Stimulated activated CD4-positive, alpha-beta T cell treated with anti-CD3 and anti-CD28 coated beads, Interleukin-4, amount 100 ng/mL, for 1 hour (primary cell): ENCODE measurements at places on chromosomes 2 and 18.

DNA sequence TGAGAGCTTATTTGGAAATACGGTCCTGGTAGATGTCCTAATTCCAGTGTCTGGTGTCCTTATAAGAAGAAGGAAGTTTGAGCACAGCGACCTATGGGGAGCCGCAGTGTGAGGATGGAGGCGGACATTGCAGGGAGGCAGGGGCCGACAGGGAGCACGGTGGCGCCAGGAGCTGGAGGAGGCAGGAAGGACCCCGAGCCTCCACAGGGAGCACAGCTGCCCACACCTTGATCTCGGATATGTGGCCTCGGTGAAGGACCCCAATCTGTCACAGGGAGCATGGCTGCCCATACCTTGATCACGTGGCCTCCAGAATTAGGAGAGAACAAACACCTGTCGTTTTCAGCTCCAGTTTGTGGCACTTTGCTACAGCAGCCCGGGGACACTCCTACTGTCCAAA lies 461.6 kb upstream of the SALL3 start:
- DNase-seq: no peak

DNA sequence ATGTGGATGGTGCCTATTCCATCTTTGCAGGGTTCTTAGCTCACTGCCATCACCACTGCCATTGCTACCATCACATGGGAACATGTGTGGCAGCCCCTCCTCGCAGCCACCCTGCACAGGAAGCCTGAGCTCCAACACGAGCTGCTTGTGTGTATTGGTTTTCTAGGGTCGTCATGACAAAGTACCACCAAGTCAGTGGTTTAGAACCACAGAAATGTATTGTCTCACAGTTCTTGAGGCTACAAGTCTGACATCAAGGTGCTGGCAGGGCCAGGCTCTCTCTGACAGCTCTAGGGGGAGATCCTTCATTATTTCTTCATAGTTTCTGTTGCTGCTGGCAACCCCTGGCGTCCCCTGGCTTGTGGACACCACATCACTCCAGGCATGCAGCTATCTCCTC lies 10.3 kb upstream of the IL1R2 start:
- DNase-seq: no peak

- no peak for DNase-seq
Measured at GRCh38 chr2:196183528-196184231, 12.3 kb upstream of the STK17B start.

DNA sequence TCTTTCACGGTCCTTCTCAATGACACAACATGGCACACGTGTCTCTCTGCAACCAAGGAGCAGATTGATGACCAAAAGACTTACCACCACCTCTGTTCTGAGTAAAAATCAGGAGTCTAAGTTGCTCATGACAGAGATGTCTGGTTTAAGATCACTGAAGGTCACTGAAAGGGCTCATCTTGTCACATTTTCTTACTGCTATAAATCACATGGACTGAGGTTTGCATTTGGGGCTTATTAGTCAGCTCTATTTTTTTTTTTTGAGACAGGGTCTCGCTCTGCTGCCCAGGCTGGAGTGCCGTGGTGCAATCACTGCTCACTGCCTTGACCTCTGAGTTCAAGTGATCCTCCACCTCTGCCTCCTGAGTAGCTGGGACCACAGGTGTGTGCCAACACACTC lies 19.4 kb downstream of the CFLAR start:
- no peak for DNase-seq

DNA sequence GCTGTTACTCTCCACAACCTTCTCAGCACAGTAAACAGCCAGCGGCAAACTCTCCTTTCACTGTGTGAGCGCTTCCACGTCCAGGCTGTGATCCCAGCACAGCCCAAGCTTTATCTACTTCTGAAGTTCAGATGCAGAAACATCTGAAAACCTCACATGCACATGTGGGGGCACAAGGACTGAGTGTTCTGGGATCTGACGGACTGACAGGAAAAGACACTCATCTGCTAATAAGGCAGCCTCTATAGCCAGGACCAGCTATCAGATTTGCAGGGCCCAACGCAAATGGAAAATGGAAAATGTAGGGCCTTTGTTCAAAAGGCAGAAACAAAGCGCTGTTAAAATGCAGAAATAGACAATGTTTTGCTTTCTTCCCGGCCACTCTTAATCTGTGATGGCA lies 133.8 kb upstream of the ARHGAP28 start:
- no peak for DNase-seq

GRCh38 chr2:17827785-17828184 lies 11.5 kb downstream of the MSGN1 start:
- no peak for DNase-seq

GRCh38 chr2:237326266-237327171 lies 87.4 kb downstream of the COL6A3 start:
- DNase-seq: no peak

GRCh38 chr2:96525211-96525507 lies 11.4 kb upstream of the ARID5A start:
- DNase-seq: no peak

DNA sequence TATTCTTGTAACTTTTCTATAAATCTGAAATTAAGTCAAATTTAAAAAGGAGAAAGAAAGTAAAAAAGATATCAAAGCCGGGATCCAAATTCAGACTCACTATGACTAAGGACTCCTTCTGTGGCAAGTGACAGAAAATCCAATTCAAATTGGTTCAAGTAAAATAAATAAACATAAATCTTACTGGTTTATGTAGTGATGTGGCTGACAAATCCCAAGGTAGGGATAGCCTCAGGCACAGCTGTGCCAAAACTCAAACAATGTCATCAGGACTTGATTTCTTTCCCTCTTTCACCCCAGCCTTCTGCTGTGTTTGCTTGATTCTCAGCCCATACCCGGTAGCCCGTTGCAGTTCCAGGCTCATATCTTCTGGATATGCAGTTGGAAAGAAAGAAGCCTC lies 284.6 kb downstream of the SP3 start:
- no peak for DNase-seq

GRCh38 chr2:152635635-152636298 lies 81.5 kb downstream of the PRPF40A start:
- peak; percentile 57 for DNase-seq

- no peak for DNase-seq
Measured at GRCh38 chr2:8986327-8986976, 17.0 kb downstream of the MBOAT2 start.

DNA sequence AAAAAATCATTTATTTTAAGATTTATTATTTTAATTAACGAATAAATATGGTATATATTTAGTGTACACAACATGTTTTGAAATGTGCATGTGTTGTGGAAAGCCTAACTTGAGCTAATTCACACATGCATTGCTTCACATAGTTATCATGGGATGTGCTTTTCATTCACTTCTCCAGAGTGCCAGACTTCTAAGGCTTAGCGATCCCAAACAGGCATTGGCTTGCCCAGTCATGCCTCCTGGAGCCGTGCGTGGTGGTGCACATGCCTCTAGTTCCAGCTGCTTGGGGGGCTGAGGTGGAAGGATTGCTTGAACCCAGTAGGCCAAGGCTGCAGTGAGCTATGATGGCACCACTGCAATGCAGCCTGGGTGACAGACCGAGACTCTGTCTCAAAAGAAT lies 40.5 kb downstream of the ARHGEF4 start:
- no peak for DNase-seq

- DNase-seq: no peak
Measured at GRCh38 chr2:191264647-191265081, 19.5 kb downstream of the MYO1B start.

GRCh38 chr2:136378712-136379595 lies 261.0 kb upstream of the CXCR4 start:
- peak; percentile 72 for DNase-seq

- DNase-seq: no peak
Measured at GRCh38 chr2:204825681-204826080, 280.4 kb downstream of the PARD3B start.

GRCh38 chr2:74739129-74739528 lies 85.1 kb downstream of the SEMA4F start:
- DNase-seq: no peak
